ENCODE measurements at places on chromosomes 1 and 21. TPM values are rescaled to one million over a fixed set of nuclear protein-coding genes. Genes with fewer than 3 reads are reported as not detected.

Gene PTPRU
- 28.1 TPM for total RNA-seq

Gene AMY1B
- not detected for total RNA-seq

Gene DBT
- 3.6 TPM for total RNA-seq

Gene KCNT2
- 1.7 TPM for total RNA-seq

Gene AADACL4
- not detected for total RNA-seq

Gene IFNLR1
- total RNA-seq, result 3.6 TPM

Gene WDR64
- not detected for total RNA-seq

Gene ABCG1
- not detected for total RNA-seq

Gene MIXL1
- total RNA-seq, result not detected

Gene LCE1F
- total RNA-seq, result not detected

Gene GART
- total RNA-seq, result 150 TPM

Gene DR1
- total RNA-seq, result 34.9 TPM

Gene AQP10
- not detected for total RNA-seq

Gene C1QTNF12
- total RNA-seq, result 1.7 TPM

Gene NBPF10
- 0.51 TPM for total RNA-seq

Gene CNIH3
- 1.4 TPM for total RNA-seq

Gene AUNIP
- 6.2 TPM for total RNA-seq

Gene PWP2
- total RNA-seq, result 6.6 TPM

Gene GPA33
- not detected for total RNA-seq

Gene FMO1
- not detected for total RNA-seq

Gene C1orf94
- not detected for total RNA-seq

Gene OR2L5
- total RNA-seq, result not detected

Gene FOXO6
- 0.72 TPM for total RNA-seq

Gene NOTCH2
- total RNA-seq, result 55.1 TPM

Gene CFHR1
- not detected for total RNA-seq

Gene TDRD10
- total RNA-seq, result not detected

Gene CYP4A22
- not detected for total RNA-seq

Gene AKR7A3
- total RNA-seq, result 1.3 TPM

All from epithelial cell of proximal tubule (primary cell).